ENCODE measurements at places on chromosomes 11 and 22. TPM values are rescaled to one million over a fixed set of nuclear protein-coding genes. Genes with fewer than 3 reads are reported as not detected.

- H3K27ac ChIP-seq: no peak overlapping the region
- peaks cover 30% of the 10 kb centered on the region for H3K4me1 ChIP-seq
- no peaks in the 10 kb centered on the region for H3K27me3 ChIP-seq
- DNase-seq: peak; percentile 26
- no peak overlapping the region for H3K4me3 ChIP-seq
Measured at GRCh38 chr11:121494355-121495099, 41.8 kb upstream of the SORL1-AS1 start.

DNA sequence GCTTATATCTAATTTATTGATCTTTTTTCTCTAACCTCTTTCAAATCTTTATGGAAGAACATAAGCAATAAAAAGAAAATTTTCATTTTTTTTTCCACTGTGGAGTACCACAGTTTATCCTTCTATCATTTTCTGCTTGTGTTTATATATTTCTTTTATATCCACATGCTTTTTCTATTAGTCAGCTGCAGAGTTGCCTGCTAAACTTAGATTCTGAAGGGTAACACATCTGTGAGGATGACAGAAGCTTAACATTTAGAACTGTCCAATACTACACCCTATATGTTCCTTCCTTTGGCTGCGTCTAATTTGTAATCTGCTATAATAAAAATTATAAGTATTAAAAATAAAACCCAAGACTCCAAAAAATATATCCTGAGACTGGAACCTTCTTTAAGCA, 20.8 kb downstream of the CCDC90B start:
- no peak overlapping the region for H3K27ac ChIP-seq
- H3K4me1 ChIP-seq: no peaks in the 10 kb centered on the region
- no peak overlapping the region for H3K4me3 ChIP-seq
- no peaks in the 10 kb centered on the region for H3K27me3 ChIP-seq
- no peak for DNase-seq

Gene TMEM191C
- 3.5 TPM for total RNA-seq

DNA sequence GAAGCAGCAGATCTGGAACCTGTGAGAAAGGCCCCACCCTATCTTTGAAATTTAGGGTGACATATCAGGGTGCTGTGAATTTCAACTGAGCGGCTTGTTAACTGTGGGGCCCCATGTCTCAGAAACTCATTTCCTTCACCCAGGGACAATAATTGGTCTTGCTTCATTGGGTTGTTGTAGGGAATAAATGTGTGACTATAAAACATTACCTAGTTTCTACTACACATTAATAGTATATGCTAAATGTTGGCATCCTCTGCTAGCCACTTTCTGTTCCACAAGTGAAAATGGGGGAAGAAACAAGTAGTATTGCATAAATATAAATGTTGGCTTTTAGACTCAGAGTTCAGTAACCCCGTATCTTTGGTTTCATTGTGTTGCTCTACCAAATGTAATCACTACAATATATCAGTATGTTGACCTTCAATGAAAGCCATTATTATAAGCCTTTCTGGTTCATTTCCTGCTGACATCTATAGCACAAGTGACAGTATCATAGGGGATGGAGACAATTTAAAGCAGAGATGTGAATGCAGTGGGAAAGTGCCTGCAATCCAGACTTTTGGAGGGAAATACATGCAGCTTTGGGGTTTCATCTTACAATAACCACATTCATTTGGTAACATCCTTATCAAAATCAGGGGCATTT, 905.5 kb upstream of the RAG2 start:
- H3K27me3 ChIP-seq: no peaks in the 10 kb centered on the region
- no peak overlapping the region for H3K4me3 ChIP-seq
- no peak for DNase-seq
- no peaks in the 10 kb centered on the region for H3K36me3 ChIP-seq

- no peak overlapping the region for H3K4me3 ChIP-seq
- H3K27ac ChIP-seq: no peak overlapping the region
- no peaks in the 10 kb centered on the region for H3K27me3 ChIP-seq
Measured at GRCh38 chr11:46308631-46309419, 31.4 kb downstream of the CREB3L1 start.

DNA sequence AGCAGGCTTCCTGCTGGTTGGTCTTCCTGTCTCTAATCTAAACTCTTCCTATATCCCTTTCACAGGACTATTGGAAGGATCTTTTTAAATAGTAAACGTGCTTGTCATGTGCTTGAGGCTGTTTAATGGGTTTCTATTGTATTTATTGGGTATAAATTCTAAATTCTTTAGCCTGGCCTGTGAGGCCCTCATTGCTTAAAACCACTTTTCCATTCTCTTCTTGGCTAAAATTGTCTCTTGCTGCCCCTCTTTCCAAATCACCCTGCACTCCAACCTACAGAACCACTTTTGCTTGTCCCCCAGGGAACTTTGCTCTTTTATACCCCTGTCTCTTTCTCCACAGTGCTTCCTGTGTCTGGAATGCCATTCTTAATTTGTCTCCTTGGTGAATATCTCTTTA, 46.4 kb upstream of the MUC15 start:
- no peak overlapping the region for H3K4me3 ChIP-seq
- no peaks in the 10 kb centered on the region for H3K27me3 ChIP-seq
- H3K4me1 ChIP-seq: no peaks in the 10 kb centered on the region
- no peak for DNase-seq

Gene GRIA4
- not detected for total RNA-seq

DNA sequence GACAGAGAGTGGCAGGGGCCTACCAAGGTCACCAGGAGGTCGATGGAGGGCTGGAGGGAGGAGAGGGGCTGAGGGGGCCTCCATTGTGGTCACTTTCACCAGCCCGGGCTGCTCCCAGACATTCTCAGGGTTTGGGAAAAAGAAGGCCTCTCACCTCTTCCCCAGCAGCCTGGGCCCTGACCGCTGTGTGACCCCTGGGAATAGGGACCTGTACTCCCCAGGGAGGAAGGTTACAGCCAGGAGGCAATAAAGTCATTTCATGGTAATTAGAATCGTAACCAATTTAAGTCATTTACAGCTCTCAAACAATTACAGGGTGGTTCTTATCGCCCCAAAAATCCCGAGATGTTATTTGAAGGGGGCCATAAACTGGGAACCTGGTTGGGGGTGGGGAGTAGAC, 37.8 kb downstream of the ISX start:
- no peak overlapping the region for H3K27ac ChIP-seq
- no peak overlapping the region for H3K4me3 ChIP-seq
- H3K36me3 ChIP-seq: no peaks in the 10 kb centered on the region
- H3K27me3 ChIP-seq: no peaks in the 10 kb centered on the region
- no peaks in the 10 kb centered on the region for H3K4me1 ChIP-seq
- DNase-seq: no peak

Gene MPEG1
- total RNA-seq: 2.1 TPM

Gene POGLUT3
- 7.6 TPM for total RNA-seq

Gene RASSF10
- not detected for total RNA-seq

Gene BACE1-AS
- total RNA-seq: 15.3 TPM

Gene CNGA4
- 0.58 TPM for total RNA-seq

Gene SCGB2A2
- total RNA-seq: not detected

DNA sequence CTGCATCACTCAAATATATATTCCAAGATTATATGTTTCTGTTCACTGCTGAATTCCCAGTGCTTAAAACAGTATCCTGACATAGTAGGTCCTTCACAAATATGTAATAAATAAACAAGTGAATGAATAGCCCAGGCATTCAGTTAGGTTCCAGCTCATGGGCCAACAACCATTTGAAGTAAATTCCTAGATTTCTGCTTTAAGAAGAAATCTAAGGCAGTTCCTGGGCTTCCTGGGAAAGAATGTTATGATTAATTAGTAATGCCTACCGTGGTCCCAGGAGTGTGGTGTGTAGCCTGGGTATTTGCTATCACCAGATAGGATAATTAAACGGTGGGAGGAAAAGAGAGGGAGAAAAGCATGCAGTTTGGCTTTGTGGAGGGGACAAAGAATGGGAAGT, 576.8 kb downstream of the SOX6 start:
- H3K4me3 ChIP-seq: no peak overlapping the region

Gene P4HA3
- total RNA-seq: not detected

- H3K36me3 ChIP-seq: no peaks in the 10 kb centered on the region
- DNase-seq: no peak
- H3K27ac ChIP-seq: no peak overlapping the region
- no peak overlapping the region for H3K4me3 ChIP-seq
- no peaks in the 10 kb centered on the region for H3K27me3 ChIP-seq
Measured at GRCh38 chr11:102528618-102529017, 1.9 kb downstream of the MMP7 start.

DNA sequence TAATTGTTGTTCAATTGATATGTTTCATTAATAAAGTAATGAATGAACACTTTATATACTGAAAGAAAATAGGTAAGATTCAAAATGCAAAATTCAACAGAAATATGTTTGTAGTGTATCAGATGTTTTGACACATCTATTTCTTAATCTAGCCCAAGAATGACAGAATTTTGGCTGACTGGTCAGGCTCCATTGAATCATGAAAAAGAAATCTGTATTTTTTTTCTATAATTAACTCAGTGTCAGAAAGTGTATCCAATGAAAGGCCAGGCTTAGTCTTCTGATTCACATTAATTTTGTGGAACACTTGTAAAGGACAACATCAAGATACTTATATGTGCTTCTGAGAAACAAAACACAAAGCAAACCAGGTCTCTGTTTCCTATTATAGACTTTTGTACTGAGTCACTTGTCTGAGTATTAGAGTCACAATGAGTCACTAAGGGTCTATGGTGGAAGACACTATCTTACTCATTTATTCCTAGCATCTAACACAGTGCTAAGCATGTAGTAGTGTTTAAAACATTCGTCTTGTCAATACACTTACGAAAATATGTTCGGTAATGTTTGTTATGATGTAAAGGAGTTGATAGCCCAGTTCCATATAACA, 297.7 kb upstream of the CCDC90B start:
- no peak overlapping the region for H3K4me3 ChIP-seq
- H3K27me3 ChIP-seq: no peaks in the 10 kb centered on the region
- DNase-seq: no peak
- no peaks in the 10 kb centered on the region for H3K36me3 ChIP-seq
- H3K4me1 ChIP-seq: no peaks in the 10 kb centered on the region

- peaks cover 23% of the 10 kb centered on the region for H3K4me1 ChIP-seq
- no peak for DNase-seq
- no peak overlapping the region for H3K4me3 ChIP-seq
- no peaks in the 10 kb centered on the region for H3K27me3 ChIP-seq
- H3K36me3 ChIP-seq: no peaks in the 10 kb centered on the region
Measured at GRCh38 chr11:76336597-76336996, 44.3 kb downstream of the THAP12 start.

DNA sequence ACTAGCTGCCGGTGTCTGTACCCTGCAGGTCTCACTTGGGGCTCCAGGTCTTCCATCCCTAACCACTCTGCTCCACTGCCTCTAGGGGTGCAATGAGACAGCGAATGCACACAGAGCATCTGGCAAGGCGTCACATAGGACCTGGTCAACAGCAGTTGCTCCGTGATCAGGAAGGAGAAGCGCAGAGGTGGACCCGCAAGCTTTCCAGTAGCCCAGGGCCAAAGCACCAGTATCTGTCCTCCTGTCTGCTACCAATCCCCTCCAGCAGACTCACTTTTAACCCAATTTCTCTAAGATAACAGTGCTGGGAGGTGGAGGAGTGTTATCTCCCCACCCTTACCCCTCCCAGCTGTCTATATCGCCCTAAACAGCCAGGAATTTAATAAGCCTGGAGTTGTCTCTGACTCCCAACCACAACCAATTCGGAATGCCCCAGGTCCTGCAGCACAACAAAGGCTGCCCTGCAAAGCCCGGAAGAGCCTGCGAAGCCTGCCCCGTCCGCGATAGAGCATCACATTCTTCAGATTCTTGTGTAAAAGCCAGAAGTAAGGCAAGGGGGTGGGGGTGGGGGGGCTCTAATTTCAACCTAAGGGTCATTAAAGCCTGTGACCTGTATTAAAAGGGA, 19.3 kb downstream of the MYH9 start:
- DNase-seq: no peak
- peaks cover 9% of the 10 kb centered on the region for H3K36me3 ChIP-seq
- H3K4me1 ChIP-seq: peaks cover 100% of the 10 kb centered on the region
- no peaks in the 10 kb centered on the region for H3K27me3 ChIP-seq
- H3K4me3 ChIP-seq: peak overlapping the region; percentile 66

Gene SCN4B
- not detected for total RNA-seq

GRCh38 chr11:68969386-68969785, 11.4 kb downstream of the MRGPRD start:
- H3K27me3 ChIP-seq: no peaks in the 10 kb centered on the region
- H3K27ac ChIP-seq: no peak overlapping the region
- H3K4me3 ChIP-seq: no peak overlapping the region
- H3K36me3 ChIP-seq: no peaks in the 10 kb centered on the region
- DNase-seq: no peak

- H3K27me3 ChIP-seq: no peaks in the 10 kb centered on the region
- H3K36me3 ChIP-seq: peaks cover 10% of the 10 kb centered on the region
- no peak overlapping the region for H3K4me3 ChIP-seq
- no peak overlapping the region for H3K27ac ChIP-seq
- H3K4me1 ChIP-seq: peaks cover 34% of the 10 kb centered on the region
Measured at GRCh38 chr11:58586998-58587397, 8.1 kb downstream of the ZFP91 start.

- H3K36me3 ChIP-seq: peaks cover 30% of the 10 kb centered on the region
- peaks cover 30% of the 10 kb centered on the region for H3K4me1 ChIP-seq
- no peak overlapping the region for H3K4me3 ChIP-seq
- H3K27ac ChIP-seq: no peak overlapping the region
- DNase-seq: no peak
- no peaks in the 10 kb centered on the region for H3K27me3 ChIP-seq
Measured at GRCh38 chr22:31579835-31580242, 82.2 kb downstream of the PISD start.

- no peak for DNase-seq
- H3K4me1 ChIP-seq: peaks cover 91% of the 10 kb centered on the region
- no peaks in the 10 kb centered on the region for H3K27me3 ChIP-seq
Measured at GRCh38 chr11:35078470-35078735, 60.6 kb upstream of the CD44 start.

Gene OR6A2
- total RNA-seq: not detected

GRCh38 chr11:43242401-43242800, 69.4 kb upstream of the API5 start:
- H3K36me3 ChIP-seq: no peaks in the 10 kb centered on the region
- H3K27me3 ChIP-seq: no peaks in the 10 kb centered on the region
- no peak for DNase-seq
- no peaks in the 10 kb centered on the region for H3K4me1 ChIP-seq

Gene FAM89B
- 71.4 TPM for total RNA-seq
